ENCODE measurements at places on chromosomes 16 and 17. TPM values are rescaled to one million over a fixed set of nuclear protein-coding genes. Genes with fewer than 3 reads are reported as not detected.

DNA sequence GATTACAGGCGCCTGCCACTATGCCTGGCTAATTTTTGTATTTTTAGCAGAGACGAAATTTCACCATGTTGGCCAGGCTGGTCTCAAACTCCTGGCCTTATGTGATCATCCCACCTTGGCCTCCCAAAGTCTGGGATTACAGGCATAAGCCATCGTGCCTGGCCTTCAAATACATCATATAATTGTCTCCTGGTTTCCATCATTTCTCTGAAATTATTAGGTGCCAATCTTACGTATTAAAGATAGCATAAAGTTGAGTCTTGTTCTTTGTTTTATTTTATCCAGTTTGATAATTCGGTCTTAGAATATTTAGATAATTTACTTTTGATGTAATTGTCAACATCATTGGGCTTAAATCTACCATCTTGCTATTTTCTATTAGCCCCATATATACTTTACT is 32.8 kb upstream of the TMEM92 start:
- H3K4me1 ChIP-seq, result no peaks in the 10 kb centered on the region
- H3K4me3 ChIP-seq, result no peak overlapping the region
- H3K27me3 ChIP-seq, result peaks cover 8% of the 10 kb centered on the region
- H3K27ac ChIP-seq, result no peak overlapping the region
- no peak for DNase-seq
- no peaks in the 10 kb centered on the region for H3K36me3 ChIP-seq

- no peak overlapping the region for H3K27ac ChIP-seq
- H3K27me3 ChIP-seq, result no peaks in the 10 kb centered on the region
- no peaks in the 10 kb centered on the region for H3K4me1 ChIP-seq
- no peak overlapping the region for H3K4me3 ChIP-seq
These were observed 69.4 kb upstream of the SMIM36 start for GRCh38 chr17:55580596-55581133.

ATP2A1 gene
- total RNA-seq, result 5.6 TPM

ENDOV gene
- total RNA-seq, result 18.1 TPM

ARHGDIG gene
- total RNA-seq, result 3.4 TPM

MYO15B gene
- 35.6 TPM for total RNA-seq

CUEDC1 gene
- total RNA-seq, result 9.4 TPM
